ENCODE measurements at places on chromosomes 4 and X.
A peak's percentile ranks its signal among the peaks of the same experiment; 100 is the strongest.

- DNase-seq = no peak
Observed at GRCh38 chr4:95547715-95548471, 880 bp downstream of the UNC5C start.

DNA sequence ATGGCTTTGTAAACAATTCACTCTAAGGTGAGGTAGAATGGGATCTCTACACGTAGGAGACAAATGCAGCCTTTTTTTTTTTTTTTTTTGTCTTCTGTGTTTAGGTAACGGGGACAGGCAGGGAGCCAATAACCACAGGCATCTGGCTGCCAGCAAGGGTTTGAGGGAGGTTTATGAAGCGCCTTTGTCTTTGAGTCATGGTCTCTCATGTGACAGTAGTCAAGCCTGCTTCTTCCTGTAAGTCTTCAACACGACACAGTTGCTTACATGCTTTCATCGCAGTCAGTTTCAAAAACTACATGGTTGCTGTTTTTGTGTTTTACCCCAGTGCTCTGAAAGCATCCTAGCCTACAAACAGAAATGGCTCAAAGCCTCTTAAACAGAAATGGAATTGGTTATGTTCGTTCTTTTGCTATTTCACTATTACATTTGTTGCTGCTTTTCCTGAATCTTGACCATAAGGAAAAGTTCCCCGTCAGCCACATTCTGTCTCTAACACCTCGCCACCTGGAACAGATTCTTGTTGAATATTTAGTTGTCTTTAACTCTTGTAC, 127.8 kb upstream of the METTL14 start:
- DNase-seq = peak; percentile 79

- no peak for DNase-seq
Observed at GRCh38 chrX:39645178-39645895, 452.4 kb downstream of the BCOR start.

- DNase-seq = no peak
Observed at GRCh38 chr4:168741281-168742173, 244.7 kb downstream of the PALLD start.

GRCh38 chr4:123744664-123745290, 348.2 kb downstream of the SPRY1 start:
- DNase-seq = no peak

- no peak for DNase-seq
Observed at GRCh38 chrX:134990475-134990800, 353 bp upstream of the SMIM10 start.

GRCh38 chr4:75107755-75108612, 175.1 kb downstream of the PARM1 start:
- DNase-seq = no peak

DNA sequence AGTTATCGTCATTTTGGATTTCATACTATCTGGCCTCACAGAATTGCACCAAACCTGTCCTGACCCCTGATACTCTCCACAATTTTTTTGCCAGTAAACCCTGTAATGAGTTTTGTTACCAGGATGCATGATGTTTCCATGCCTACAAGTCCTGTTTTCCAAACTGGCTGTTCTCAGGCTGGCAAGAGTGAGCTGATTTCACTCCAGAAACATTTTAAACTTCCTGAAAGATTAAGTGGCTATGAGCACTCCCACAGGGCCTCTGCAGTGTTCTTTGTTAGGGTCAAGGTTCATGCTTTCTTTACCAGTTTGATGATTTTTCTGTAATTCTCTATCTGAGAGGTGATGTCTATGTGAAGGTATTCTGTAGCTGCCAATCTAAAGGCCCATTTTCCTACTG, 31.7 kb upstream of the PDLIM3 start:
- no peak for DNase-seq

GRCh38 chrX:38514016-38514854, 47.1 kb upstream of the TSPAN7 start:
- no peak for DNase-seq

GRCh38 chr4:135244696-135245095, 1043.1 kb upstream of the PABPC4L start:
- DNase-seq = no peak

DNA sequence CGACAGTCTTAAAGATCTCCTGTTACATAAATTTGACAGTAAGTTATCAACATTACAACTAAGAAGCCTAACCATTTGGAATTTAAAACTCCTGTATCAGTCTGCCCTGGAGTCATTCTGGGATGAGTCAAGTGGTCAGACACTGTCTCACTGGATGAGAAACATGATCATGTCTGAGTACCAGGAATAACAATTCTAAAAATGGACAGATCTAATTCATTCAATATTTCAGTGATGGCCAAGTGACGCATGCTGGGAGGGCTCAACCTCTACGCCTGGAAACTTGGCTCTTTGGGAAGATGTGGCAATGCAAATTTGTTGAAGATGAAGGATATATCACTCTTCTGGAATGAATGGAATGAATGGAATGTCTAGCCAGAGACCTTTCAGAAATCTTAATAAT, 1427.2 kb downstream of the STIM2 start:
- DNase-seq = no peak

DNA sequence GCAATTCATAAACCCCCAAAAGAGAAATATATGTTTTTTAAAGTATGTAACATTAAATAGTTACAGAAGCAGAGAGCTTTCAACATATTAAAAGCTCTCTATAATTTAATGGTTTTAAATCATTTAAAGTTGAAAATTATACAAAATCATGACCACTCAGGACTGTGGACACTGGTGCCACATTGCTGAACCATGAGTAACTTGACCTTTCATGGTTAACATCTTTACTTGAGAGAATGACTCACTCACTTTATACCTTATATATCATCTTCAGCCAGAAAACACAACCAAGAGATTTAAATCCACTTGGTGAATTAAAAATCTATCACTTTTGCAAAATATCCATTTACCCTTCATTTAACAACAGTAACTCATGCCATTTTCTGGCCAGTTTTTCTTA, 584.3 kb upstream of the SMIM31 start:
- DNase-seq = no peak

DNA sequence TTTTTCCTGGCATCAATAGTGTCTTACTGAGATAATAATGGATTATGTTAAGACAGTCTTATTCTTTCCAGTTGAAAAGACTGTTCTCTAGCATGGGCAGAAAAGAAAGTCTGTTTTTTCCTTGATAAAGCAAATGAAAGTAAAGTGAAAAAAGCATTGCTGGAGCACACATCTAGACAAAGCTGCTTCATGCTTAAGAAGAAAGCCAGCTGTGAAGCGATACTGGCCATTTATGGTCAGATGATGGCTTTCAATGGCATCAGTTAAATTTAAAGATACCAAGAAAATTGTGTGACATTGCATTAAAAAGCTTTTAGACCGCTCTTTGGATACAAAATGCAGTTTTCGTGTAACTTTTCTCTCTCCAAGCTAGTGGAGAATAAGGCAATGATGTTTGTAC, 242.1 kb upstream of the TRAM1L1 start:
- no peak for DNase-seq

DNA sequence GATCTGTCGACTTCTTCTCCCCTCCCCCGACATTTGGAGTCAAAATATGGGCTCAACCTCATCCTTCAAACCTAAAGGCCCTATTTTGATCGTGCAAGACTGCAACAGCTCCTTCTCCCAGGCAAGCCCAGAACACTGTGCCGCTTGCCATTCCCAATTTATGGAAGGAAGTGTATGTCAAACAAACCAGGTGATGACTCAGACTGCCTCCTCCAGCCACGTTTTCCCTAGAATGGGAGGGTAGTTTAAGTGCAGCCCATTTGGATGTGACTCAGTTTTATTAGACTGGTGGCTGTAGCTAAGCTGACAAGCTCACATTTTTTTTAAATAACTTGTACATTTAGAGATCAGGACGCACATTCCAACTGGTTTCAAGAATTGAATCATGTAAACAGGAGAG, 570.4 kb upstream of the DIPK2B start:
- no peak for DNase-seq

- DNase-seq = no peak
Observed at GRCh38 chrX:65883556-65883955, 156.3 kb downstream of the VSIG4 start.

- no peak for DNase-seq
Observed at GRCh38 chrX:68083510-68083909, 349.8 kb downstream of the OPHN1 start.

DNA sequence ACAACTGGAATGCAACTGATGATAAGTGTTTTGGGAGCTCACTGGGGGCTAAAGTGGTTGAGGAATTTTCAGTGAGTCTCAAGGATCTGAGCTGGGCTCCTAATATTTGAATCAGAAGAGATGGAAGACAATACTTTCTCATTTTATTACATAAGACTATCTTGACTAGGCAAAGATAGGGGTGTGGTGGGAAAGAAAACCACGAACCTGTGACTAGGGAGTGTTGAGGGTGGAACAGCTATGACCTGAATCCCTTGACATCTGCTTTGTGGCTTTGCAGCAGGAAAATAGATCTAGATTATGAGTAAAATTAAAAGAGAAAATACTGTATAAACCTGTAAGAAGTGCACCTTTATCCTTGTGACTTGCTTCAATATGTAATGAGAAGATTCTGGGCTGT, 295.1 kb upstream of the TEX13A start:
- no peak for DNase-seq

DNA sequence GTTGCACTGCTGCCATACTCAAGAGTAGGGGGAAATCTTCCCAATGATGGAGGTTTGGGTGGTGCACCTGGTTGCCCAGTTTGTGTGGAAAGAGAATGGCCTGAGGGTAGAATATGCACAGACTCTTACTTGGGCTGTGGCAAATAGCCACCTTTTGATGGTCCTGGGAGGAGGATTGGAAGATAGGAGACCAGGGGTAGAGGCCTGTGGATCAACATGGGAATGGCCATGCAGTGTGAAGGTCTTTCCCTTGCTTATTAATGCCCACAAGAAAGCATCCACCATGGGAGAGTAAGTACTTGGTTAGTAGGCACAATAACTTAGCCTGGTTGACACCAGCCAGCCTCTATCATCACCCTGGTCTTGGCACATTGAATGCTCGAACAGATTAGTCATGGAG, 156.8 kb upstream of the LEF1 start:
- no peak for DNase-seq

DNA sequence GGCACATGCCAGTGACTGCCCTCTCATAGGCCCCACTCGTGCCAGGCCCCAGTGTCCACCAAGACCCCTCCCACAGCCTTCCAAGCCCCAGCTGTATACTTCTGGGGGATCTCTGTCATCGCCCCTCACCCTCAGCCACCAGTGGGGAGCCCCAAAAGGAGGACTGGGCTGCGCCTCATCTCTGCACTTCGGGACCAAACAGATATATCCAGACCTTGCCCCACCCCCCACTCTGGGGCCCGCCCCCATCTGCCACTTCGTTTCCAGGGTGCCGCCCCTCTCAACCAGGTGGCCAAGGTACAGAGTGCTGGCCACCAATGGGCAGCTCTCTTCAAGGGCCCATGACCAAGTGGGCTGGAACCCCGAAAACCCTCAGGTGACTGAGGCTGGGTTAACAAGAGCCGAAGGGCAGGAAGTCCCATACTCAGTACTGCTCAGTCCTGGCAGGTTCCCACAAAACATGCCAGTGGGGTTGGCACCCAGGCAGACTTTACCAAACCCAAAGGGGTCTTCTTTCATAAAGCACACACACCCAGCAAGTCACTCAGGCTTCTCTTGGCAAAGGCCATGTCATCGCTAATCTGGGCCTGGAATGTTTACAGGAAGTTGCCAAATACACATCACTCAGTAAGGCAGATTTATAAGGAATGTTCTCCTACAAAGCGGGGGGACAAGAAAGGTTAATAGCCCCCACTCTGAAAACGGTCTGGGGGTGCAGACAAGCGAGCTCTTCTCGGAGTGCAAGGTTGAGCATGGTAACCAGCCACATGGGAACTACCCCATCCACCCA, 4.4 kb downstream of the ZFYVE28 start:
- DNase-seq = no peak

GRCh38 chr4:40622913-40623312, 6.8 kb downstream of the RBM47 start:
- no peak for DNase-seq

- DNase-seq = no peak
Observed at GRCh38 chrX:85569096-85569495, 189.6 kb upstream of the POF1B start.

- DNase-seq = no peak
Observed at GRCh38 chrX:2627272-2627867, 63.7 kb upstream of the CD99 start.

- DNase-seq = no peak
Observed at GRCh38 chrX:20500171-20500865, 233.6 kb upstream of the RPS6KA3 start.

GRCh38 chrX:19893727-19894126, 6.3 kb upstream of the SH3KBP1 start:
- DNase-seq = no peak

DNA sequence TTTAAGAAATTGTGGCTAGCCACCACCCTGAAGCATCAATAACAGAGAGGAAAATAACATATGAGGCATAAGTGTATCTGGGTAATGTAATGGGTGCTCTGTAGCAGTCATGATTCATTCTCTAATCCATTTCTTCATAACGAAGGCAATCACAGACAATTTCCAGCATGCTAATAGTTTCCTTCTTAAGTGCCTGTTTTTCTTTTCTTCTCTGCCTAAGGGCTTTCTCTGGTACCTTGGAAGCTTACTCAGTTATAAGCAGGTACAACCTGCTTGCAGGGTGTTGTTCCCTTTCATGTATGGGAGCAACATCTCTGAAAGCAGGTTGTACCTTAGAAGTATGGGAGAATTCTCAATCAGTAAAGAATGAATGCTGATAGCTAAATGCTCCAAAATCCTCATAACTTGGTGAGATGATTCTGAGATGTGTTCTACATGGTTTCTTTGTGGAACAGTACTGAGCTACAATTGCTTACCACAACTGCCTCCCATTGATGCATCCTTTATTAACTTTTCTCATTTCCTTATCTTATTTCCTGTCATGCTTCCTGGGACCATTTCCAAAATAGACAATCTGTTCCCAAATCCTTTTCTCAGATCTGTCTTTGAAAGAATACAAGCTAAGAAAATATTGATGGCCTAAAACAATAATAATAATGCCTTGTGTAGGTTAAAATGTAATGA, 247.6 kb downstream of the PAPSS1 start:
- DNase-seq = no peak

GRCh38 chr4:140335076-140335475, 38.4 kb upstream of the SCOC start:
- no peak for DNase-seq

DNA sequence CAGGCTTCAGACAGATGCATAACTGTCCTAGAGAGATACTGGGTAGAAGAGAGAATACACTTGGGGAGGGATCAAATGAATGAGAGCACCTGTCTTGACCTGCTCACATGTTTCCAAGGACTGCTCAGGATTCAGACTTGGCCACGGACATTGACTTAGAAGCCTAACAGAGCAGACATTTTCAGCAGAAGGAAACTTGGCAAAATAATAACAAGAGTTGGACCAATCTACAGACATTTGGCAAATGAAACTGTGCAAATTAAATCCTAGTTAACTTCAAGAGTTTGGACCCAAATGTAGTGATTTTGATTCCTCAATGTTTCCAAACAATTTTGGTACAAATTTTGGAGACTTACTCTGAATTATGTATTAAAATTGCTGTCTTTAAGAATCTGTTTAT, 223.9 kb downstream of the CAMK2D start:
- DNase-seq = no peak

GRCh38 chrX:40734971-40735324, 394 bp downstream of the MED14 start:
- peak; percentile 26 for DNase-seq

- DNase-seq = no peak
Observed at GRCh38 chrX:37470711-37471110, 100.8 kb upstream of the LANCL3 start.

Measured in NCI-H1092 (cell line).